ENCODE measurements at places on chromosomes 1 and 21. TPM values are rescaled to one million over a fixed set of nuclear protein-coding genes. Genes with fewer than 3 reads are reported as not detected.
A peak's percentile ranks its signal among the peaks of the same experiment; 100 is the strongest.

DNA sequence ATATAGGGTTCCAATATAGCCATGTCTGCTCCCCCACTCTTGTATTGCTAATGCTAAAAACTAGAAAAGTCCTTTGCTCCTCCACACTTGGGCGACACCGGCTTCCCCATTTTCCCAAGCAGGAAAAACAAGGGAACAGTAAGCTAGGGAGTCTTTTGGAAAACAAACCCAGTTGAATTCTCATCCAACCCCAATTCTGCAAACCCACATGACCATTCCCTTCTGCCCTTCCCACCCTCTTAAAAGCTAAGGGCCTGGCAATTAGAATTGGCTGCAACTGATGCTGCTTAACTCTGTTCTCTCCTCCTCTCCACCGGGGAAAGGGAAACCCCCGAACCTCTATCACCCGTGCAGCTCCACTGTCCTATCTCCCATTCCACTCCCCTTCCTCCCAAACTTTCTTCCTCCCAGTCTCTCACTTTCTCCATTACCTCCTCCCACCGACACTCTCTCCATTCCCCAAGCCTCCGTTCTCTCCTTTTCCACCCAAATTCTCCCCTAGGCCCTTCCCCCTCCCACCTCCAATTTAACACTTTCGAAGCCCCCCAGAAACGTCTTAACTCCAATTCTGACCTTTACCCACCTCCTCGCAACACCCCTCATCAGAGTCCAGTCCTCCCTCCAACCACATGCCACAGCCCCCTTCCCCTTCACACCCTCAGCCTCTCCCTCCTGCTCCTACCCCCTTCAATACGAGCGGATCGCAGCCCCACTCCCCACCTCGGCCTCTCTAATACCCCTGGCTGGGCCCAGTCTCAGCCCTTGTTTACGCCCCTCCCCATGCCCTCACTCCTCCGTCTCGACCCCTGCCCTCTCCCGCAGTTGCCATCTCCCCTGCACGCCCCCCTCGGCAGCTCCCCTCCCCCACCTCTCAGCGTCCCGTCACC lies 701 bp downstream of the DEDD start:
- no peak for DNase-seq

The RGS4 gene
- 1.1 TPM for polyA plus RNA-seq

GRCh38 chr1:77350012-77350770 lies 68.4 kb downstream of the AK5 start:
- no peak for DNase-seq

The SEC16B gene
- 1.3 TPM for polyA plus RNA-seq

GRCh38 chr1:180611016-180611930 lies 20.5 kb upstream of the XPR1 start:
- no peak for DNase-seq

GRCh38 chr1:214707306-214708087 lies 104.5 kb downstream of the CENPF start:
- no peak for DNase-seq

The KCNK2 gene
- 0.17 TPM for polyA plus RNA-seq

DNA sequence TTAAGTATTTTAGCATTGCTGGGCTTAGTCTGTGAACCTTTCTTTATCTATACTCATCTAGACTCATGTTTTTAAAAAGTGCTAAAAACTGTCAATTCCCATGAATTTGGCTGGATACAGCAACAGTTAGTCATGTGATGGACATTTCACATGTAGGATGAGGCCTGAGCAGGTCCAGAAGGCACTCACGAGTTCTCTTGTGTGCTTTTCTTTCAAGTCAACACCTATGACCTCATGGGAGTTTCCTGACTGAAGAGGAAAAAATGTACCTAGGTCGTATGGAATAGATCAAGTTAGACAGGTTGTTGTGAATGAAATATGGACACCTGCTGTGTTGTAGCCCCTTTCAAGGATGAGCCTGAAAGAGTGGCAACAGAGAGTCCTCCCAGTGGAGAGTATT lies 394.2 kb downstream of the DUSP10 start:
- no peak for DNase-seq

The CASQ1 gene
- polyA plus RNA-seq, result not detected

The GPR37L1 gene
- polyA plus RNA-seq, result 0.01 TPM

The C1orf53 gene
- 7.0 TPM for polyA plus RNA-seq

The IGSF21 gene
- not detected for polyA plus RNA-seq

- DNase-seq, result no peak
Observed at GRCh38 chr1:40567825-40568224, 36.4 kb downstream of the ZNF684 start.

The GJA5 gene
- 44.0 TPM for polyA plus RNA-seq

The PRKCZ gene
- 41.3 TPM for polyA plus RNA-seq

DNA sequence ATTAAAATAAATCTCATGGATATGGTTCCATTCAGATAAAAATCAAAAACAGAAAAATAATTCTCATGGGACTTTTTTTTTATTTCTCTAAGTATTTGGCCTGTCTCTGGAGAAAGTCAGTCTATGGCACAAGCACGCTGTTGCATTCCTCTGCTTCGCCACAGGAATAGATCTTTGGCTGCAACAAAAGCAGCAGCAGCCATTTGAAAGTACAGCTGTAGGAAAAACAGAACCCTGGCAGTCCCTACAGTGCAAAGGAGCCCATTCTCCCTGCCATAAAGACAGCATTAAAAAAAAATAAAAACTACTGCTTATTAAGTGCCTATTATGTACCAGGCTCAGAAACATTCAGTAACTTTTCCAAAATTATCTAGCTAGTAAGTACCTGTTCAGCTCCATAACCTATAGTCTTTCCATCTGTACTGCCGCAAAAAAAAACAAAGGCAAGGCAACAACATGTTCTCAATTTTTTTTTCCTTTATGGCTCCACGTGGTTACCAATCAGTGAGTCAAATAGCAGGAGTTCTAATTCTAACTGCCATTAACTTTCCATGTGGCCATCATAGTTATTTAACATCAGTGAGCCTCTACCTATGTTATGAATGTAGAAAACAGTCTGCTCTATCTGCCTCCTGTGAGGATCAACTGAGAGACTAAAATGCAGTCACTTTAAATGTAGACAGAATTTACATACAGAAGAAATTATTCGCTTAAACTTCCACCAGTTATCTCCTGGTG lies 22.7 kb downstream of the SLC35D1 start:
- no peak for DNase-seq

DNA sequence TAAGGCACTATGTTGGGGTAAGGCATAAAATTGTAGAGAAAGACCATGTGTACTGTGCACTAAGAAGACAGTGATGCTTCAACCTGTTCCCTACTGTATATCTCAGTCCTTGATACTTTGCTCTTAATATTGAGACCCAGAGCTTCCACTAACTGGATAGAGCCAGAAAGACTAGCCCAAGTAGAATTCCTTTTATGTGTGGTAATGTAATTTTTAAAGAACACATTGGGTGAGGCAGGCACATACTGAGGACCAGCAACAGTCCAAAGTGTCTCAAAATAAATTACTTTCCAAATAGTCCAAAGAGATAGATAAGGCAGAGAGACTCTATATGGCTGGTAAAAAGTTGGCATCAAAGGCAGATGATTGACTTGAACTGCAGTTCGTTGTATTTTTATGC lies 31.4 kb upstream of the MROH9 start:
- no peak for DNase-seq

The FNBP1L gene
- polyA plus RNA-seq, result 13.0 TPM

GRCh38 chr1:23013657-23014056 lies 2.0 kb downstream of the TEX46 start:
- peak; percentile 13 for DNase-seq

GRCh38 chr21:42148584-42148983 lies 70.4 kb upstream of the ABCG1 start:
- DNase-seq, result no peak

DNA sequence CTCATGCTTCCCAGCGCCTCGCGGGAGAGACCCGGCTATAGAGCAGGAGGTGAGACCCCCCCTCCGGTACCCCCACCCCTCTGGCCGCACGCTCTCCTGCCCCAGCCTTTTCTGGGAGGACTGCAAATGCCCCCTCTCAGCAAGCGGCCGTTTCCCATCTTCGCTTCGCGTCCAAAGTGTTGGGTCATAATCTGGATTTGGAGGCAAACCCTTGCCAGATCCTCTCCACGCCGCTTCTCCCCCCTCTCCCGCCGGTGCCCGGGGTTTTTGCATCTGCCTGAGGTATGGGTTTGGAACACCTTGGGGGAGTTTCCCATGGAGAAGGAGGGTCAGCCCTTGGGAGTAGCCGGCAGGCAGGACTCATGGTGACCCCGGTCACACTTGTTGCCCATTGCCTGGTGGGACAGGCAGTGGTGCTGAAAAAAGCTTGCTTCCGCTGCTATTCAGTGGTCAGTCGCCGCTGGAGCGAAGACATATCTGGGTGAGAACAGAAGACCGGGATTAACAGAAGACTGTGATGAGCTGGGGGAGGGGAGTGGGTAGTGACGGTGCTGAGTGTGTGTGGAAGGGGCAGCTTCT lies 935 bp downstream of the KCNK2 start:
- no peak for DNase-seq

The TRIM67 gene
- not detected for polyA plus RNA-seq

GRCh38 chr1:239795304-239795703 lies 296.4 kb upstream of the FMN2 start:
- no peak for DNase-seq

The GABPB2 gene
- 11.5 TPM for polyA plus RNA-seq

DNA sequence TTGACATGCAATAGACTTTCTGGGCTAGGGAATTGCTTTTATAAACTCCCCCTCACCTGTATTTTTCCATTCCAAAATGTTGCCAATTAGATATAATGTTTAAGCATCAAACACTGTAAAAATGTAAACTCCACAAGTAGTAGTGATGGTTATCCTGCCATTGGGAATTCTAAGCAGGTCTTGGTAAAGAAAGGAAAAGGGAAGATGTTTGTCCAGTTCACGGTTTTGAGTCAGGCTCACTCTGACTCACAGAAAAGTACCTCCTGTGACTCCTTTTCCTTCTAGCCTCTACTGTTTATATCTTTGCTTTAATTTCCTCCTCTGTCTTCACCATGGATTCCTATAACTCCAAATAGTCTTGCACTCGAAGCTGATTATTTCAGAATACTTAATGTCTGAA lies 19.0 kb upstream of the PTPN14 start:
- no peak for DNase-seq

DNA sequence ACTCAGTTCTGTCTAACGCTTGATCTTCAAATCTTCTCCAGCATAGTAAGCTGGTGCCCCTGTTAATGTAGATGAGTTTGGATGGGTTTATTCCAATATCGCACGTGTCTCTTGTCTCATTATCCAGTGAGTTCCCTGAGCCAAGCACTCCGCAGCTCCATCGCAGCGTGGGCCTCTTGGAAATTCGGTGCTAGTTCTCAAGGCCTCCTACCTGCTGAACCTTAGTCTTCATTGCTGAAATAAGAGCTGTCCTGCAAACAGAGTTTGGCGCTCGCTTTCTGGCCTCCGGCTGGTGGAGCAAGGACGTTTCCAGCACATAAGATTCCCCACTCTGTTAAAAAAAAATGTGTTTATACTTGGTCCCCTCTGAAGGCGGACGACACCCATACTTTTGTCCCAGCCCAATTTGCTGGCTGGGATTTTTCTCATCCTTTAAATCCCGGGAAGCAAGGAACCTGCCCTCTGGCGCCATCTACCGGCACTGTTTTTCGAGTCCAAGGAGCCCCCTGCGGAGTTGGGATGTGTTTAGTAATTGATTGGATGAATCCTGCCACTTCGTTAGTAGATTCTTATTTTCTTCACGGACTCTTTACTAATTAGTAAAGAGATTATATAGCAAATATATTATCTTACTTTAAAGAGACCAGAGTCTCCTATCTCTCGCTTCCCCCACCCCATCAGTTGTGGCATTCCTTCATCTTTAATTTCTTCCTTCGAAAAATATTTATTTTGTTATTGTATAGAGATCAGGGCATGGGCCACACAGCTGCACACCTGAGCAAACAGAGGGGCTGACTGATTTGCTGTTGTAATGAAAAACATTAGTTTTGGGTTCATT lies 14.7 kb downstream of the JUN start:
- no peak for DNase-seq

Measured in keratinocyte (primary cell).